ENCODE measurements at places on chromosomes 3 and 15.

- no peak for DNase-seq
These were observed 37.1 kb downstream of the GASK1A start for GRCh38 chr3:43015991-43016865.

DNA sequence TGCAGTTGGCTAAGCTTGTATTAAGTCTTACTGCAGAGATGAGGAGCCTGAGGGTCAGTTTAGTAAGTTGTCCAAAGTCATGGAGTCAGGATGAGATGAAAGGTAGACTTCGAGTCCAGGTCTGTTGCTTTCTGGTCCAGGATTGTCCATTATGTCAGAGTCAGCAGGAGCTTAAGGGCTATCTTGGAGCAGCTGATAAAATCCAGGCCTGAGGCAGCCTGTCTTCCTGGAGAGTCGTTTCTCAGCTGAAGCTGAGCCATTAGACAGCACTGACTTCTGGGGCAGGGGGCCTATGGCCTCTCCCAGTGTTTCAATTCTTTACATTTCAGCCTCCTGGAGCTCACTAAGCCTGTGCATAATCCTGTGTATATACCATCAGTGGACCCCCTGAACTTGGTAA is 219.5 kb upstream of the GAP43 start:
- DNase-seq, result peak; percentile 79

DNA sequence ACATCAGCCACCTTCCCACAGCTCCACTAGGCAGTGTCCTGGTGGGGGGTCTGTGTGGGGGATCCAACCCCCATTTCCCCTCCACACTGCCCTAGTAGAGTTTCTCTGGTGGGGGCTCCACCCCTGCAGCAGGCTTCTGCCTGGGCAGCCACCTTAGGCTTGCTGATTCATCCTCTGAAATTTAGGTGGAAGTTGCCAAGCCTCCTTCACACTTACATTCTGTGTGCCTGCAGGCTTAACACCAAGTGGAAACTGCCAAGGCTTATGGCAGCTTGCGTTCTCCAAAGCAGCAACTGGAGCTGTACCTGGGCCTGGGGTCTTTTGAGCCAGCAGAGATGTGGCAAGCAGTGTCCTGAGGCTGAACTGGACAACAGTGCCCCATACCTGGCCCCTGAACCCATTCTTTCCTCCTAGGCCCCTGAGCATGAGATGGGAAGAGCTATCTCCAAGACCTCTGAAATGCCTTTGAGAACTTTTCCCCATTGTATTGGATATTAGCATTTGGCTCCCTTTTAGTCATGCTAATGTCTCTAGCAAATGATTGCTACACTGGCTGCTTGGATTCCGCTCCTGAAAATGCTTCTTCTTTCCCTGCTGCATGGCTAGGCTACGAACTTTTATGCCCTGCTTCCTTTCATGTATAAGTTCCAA is 32.5 kb downstream of the CPN2 start:
- no peak for DNase-seq

DNA sequence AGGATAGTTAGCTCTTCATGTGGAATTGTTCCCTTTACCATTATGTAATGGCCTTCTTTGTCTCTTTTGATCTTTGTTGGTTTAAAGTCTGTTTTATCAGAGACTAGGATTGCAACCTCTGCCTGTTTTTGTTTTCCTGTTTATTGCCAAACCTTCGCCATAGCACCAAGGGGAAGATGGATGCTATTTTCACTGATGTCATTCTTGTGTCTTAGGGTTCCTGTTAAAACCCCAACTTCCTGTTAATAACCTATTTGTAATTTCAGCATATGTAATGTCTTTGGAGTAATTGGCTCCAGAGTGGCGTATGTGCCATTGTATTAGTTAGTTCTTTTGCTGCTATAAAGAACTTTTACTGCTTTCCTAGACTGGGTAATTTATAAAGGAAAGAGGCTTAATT is 10.8 kb downstream of the SAMMSON start:
- no peak for DNase-seq

DNA sequence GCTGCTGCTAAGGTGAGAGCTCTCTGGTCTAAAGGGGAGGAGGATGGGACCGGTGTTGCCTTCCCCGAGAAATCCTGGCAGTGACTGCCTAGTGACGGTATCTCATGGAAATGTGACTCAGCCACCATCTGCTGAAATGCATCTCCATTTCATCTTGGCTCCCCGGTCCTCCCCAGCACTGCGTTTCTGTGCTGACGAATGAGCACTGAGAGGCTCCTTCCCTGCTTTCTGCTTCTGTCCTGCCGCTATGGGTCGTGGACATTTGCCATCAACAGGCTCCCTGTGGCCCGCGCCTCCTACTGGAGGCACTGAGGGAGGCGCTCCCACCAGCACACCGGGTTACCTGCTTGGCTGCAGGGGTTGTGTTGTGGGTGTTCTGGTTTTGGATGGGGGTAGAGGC is 13.5 kb upstream of the SEC13 start:
- peak; percentile 30 for DNase-seq

DNA sequence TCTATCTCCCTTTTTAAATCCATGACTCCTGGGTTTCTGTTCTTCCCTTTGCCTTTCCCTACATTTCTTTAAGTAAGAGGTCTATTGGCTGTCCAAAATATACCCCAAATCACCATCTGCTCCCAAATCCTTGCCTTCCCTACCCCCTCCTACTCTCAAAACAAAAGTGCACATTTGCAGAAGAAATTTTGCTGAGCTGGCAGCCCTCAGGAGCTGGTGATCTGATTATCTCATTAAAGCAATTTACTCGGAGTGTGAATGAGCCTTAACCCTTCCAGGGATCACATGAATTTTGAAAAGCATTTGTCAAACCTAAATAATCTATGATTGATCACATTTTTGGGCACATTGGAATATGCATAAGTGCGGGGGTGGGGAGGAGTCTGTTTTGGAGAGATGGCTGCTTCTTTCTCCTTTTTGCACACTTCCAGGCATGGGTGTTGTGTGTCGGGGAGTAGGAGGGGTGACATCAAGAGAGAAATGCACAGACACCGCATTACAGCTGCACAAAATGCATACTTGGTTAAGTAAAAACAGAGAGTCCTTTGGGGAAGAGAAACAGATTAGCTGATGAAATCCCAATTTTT is 892.6 kb downstream of the TUSC7 start:
- no peak for DNase-seq

DNA sequence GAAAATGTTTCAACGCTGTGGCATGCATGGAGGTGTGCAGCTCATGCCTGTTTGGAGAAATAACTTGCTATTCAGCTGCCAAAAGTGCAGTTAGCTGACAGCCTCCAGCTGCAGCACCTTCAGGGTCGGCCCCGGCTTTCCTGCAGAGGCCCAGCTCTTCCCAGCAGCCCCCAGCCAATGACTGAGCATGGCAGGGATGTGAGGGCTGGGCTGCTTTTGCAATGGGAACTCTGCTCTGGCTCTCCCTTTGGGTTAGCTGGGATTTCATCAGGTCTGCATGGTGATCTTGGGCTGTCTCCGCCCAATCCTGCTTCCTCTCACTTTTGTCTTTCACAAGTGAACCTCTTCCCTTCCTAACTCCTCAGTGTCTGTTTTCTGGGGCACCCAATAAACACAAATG is 396.6 kb downstream of the EPHB1 start:
- peak; percentile 16 for DNase-seq

DNA sequence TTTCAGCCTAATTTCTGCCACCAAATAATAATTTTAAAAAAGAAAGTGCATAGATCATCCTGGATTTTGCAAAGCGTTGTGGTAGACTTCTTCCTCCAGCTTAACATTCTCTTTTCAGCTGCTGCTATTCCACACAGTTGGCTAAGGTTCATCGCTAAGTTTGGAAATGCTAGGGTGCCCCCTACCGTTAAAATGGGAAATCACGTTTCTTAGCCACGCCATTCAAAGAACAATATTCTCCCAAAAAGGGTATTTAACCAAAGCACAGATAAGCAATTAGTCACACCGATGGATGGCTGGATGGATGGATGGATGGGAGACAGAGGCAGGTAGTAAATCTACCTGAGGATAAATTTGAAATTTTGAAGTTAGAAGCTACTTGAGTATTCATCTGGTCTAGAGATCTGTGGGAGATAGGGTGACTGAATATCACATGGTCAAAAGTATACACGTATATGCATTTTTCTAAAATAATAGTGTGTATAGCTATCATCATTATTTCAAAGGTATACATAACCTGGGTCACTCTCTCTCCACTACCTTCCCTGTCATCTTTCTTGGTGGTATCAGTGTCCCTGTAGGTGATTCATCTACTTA is 67.2 kb downstream of the EFHB start:
- peak; percentile 75 for DNase-seq

- no peak for DNase-seq
These were observed 513.0 kb downstream of the NTRK3 start for GRCh38 chr15:87743562-87743961.

- peak; percentile 75 for DNase-seq
These were observed 170.2 kb upstream of the IL12A start for GRCh38 chr3:159818399-159818798.

- DNase-seq, result peak; percentile 31
These were observed 18.6 kb downstream of the ZDHHC19 start for GRCh38 chr3:196192524-196193051.

Measured in mesendoderm (in vitro differentiated cells).